ENCODE measurements at places on chromosomes 5 and 9.

GRCh38 chr5:41883243-41883642 lies 13.0 kb upstream of the OXCT1 start:
- DNase-seq: no peak

- no peak for DNase-seq
These were observed 40.2 kb upstream of the TEX48 start for GRCh38 chr9:114722081-114722621.

- no peak for DNase-seq
These were observed 97.7 kb upstream of the IER5L start for GRCh38 chr9:129275626-129276247.

GRCh38 chr5:73367650-73368049 lies 80.9 kb downstream of the FOXD1 start:
- peak; percentile 9 for DNase-seq

- DNase-seq: no peak
These were observed 242.9 kb downstream of the BNC2 start for GRCh38 chr9:16627521-16627920.

DNA sequence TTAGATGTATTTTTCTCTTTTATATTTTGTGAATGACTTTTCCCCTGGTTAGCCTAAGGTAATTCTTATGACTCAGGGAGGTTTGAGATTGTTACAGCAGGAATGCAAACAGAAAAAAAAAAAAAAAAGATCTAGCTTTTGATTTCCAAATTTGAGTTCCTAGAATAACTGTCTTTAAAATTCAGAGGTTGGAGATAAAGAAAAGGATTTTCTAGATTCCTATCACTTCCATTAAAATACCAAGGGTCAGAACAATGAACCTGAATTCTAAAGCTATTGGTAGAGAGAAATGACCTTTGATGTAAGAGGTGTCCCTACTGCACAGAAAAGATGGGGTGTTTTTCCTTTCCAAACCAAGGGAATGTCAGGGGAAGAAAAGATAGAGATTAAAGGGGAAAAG lies 262.5 kb downstream of the DOCK8 start:
- DNase-seq: no peak

- no peak for DNase-seq
These were observed 231.1 kb upstream of the TBCA start for GRCh38 chr5:78007233-78007632.

DNA sequence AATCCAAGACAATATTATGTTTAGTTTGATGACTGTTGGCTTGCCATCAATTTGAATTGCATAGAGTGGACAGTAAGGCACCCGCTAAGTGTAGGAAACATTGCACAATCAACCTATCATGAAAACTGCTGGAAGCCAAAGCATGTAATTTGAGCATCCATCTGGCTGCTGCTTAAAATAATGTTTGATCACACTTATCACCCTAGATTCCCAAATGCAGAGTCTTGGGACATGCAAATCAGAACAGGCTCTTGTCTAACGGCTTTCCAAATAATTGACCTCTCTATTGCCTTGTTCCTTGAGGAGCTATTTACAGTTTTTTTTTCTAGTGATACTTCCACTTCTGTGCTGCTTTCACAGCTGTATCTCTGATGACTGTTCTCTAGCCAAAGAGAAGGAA lies 342.1 kb downstream of the PRR16 start:
- no peak for DNase-seq

DNA sequence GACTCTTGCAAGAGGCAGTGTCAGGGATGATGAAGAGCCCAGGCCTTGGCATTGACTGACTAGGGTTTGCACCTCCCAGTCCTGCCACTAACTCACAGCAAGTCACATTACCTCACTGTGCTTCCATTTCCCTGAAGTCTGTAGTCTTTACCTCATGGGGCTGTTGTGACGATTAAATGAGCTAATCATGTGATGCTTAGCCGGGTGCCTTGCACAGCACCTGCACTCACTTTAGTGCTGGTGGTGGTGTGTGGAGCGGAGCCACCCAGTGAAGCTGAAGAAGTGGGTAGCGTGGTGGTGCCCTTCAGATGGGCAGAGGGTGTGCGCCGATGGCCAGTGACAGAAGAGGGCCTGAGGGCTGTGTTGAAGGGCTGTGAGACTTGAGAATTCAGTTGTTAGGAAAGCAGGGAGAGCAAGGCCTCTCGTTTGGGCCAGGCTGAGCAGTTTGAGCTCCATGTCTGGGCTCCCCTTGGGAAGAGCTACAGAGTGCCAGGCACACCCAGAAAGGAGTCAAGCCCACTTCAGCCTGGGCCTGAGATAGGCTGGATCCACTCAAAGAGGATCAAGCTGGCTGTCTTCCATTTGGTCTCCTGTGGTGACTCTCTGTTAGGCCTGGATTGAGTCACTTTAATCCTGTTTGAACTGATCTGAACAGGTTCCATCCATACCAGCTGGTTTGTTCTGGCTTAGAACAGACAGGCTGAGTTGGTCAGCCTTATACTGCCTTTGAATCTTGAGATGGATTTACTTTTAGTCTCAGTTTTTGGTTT lies 42.5 kb downstream of the RALGPS1 start:
- no peak for DNase-seq

DNA sequence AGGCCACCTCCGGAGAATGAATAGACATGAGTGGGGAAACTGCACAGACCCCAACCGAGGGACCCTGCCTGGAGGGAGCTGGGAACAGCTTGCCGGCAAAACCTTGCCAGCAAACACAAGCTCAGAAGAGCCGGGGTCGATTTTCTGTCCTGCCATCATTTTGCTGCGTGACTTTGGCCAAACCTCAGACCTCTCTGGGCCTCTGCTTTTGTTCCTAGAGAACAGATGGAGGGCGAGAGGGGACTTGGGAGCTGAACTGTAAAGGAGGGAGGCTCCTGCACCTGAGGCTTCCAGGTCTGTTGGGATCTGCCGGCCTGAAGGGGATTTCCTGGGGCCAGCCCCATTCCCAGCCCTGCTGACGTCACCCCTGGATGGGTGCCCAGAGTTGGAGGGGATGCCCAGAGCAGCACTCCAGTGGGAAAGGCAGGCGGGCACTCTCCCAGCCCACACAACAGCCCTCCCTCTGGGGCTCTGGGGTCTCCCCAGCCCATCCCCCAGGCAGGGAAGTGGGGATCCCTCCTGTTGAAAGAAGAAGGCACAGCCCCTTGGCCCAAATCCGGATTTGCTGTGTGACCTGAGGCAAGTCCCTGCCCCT lies 40.4 kb upstream of the SYNPO start:
- DNase-seq: no peak

- DNase-seq: no peak
These were observed 11.1 kb upstream of the FSD1L start for GRCh38 chr9:105436783-105437182.

GRCh38 chr5:113231653-113232000 lies 203.2 kb downstream of the TSSK1B start:
- DNase-seq: no peak

DNA sequence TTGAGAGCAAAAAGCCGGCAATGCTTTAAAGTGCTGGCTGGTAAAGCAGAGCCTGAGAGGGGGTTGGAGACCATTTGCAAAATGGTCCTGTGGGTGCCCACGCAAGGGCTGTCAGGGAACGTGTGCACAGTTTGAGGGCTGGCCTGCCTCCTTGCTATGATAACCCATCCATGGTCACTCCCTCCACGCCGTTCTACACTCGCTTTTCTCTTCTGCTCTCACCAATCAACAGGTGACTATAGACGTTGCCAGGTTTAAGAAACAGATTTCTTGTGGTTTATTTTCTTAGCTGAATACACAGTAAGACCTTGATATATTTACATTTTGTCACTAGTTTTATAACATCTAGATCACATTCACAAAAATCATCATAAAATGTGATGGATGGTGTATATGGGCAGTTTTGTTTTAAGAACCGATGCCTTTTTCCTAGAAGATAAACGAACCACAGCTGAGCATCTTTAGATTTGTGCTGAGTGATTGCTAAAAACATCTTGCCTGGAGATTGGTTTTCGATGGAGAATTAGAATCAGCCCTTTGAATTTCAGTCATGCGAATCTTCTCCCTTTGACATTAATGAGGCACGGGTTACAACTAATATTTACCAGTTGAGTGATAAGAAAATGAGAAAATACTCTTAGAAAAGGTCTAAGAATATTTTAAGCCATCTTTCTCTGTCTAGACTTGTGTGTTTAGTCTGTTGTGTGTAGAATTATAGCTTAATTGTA lies 13.9 kb downstream of the MAP1B start:
- DNase-seq: no peak

DNA sequence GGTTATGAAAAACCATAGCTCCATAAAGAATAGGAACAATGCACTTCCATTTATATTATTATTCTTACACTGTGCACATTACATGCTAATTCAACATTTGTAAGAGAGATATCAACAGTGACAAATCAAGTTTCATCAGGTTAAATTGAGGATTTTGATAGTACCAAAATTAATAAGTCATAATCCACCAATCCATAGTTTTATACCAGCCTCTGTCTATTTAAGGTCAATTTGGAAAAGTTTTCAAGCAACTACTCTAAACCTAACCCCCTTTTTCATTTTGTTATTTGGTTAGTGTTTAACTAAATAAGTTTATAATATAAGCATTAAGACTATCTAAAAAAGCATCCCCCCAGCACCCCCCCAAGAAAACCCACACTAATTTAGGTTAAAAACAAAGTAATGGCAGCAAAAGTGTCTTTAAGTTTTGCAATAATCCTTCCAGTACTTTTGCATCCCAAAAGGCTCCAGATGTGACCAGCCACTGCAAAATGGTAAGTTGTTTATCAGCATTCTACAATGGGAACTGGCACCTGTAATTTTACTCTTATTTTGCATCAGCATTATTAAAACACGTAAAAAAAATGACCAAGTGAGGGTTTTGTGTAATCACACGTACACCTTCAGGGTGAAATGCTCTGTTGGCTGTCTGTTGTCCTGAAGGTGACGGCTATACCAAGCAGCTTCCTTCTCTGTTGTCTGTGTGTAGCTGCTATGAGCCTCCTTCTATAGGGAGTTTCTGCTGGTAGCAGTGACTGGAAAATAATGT lies 36.8 kb upstream of the SSBP2 start:
- DNase-seq: peak; percentile 17

- DNase-seq: peak; percentile 76
These were observed 12.5 kb upstream of the CHD1 start for GRCh38 chr5:98941131-98941883.

DNA sequence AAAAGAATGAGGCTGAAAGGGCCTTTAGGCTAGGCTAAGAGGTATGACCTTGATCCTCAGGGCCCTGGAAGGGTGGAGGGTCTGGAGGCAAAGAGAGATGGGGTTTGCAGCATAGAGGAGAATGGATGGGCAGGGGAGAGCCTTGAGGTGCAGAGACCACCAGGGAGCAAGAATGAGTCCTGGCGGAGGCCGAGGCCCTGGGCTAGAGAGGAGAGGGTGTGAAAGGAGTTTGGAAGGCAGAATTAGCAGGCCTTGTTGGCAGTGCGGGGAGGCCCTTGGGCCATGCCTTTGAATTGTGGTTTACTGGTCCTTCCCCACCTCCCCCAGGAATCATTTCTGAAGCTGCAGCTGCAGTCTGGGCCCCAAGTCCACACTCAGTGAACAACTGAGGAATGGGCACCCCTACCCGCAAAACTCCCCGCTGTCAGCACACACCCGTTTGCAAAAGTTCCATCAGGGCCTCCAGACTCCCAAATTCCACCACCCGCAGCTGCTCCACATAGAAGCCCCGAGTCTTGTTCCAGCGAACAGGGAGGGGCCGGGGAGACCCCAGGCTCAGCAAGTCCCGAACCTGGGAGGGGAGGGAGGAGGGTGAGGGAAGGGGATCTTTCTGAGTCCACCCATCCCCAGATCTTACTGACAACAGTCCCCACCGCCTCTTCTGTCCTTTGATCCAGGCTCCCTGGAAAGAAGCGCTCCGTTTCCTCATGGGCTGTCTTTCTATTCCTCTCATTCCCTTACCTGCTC lies 2.1 kb downstream of the KIF12 start:
- no peak for DNase-seq

DNA sequence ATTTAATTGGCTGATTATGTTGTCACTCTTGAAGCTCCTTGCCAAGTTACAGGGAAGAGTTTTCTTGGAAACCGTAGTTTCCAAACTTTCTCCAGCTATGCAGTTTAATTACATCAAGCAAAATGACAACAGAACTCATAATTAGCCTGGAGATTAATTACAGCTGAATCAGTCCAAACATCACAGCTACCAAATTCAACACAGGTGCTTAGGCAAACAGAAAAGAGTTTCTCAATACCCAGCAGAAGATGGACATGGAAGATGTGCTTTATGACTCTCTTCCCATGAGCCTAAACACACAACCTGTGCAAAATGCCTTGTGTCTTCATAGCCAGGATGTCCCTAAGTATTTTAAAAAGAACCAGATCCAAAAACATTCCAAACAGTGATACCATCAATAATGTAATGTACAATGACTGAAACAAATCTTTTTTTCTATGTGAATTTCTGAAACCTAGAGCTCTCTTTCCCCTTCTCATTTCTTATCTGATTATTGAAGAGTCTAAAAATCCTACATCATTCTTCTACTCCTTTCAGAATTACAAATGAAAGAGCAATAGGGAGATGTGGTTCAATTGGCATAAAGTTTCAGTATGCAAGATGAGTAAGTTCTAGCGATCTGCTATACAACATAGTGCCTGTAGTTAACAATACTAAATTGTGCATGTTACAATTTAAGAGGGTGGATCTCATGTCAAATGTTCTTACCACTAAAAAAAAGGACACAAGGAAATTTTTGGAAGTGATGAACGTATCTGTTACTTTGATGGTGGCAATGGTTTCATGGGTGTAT lies 124.3 kb downstream of the RASEF start:
- DNase-seq: no peak

- no peak for DNase-seq
These were observed 33.3 kb upstream of the RAD23B start for GRCh38 chr9:107249665-107250285.

GRCh38 chr9:126721564-126721981 lies 83.3 kb upstream of the ZBTB43 start:
- DNase-seq: no peak

DNA sequence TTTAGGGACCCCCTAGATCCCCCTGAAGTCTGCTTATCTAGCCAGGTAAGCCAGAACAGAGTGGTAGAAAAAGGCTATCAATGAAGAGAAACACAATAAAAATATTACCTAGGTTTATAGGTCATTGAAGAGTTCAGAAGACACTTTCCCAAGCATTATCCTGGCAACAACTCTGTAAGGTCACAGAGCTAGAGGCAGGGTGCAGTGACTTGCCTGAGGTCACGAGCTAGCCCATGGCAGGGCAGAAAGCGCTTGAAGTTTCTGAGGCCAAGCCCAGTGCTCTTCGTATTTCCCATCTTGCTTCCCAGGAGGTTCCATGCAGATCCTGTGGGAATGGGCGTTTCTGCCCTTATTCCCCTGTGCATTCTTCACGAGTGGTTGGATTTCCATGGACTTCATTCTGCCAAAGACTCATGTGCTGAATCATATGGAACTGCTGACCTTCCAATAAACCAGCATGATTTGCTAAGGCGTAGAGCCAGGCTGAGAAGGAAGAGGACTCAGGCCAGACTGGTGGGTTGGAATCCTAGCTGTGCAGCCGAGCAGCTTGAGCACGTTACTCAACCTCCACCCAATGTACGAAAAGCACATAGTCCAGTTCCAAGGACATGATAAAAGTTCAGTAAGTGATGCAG lies 22.1 kb downstream of the TRMO start:
- DNase-seq: no peak

GRCh38 chr9:2655411-2655901 lies 33.9 kb downstream of the VLDLR start:
- peak; percentile 1 for DNase-seq

- no peak for DNase-seq
These were observed 248.1 kb downstream of the PDE4D start for GRCh38 chr5:59645380-59645779.

GRCh38 chr9:137241490-137242268 lies 592 bp downstream of the TUBB4B start:
- DNase-seq: peak; percentile 72

Data from inflammatory macrophage (primary cell).